Mesothelial cell of epicardium (in vitro differentiated cells): ENCODE measurements at places on chromosomes 7 and 10.

DNA sequence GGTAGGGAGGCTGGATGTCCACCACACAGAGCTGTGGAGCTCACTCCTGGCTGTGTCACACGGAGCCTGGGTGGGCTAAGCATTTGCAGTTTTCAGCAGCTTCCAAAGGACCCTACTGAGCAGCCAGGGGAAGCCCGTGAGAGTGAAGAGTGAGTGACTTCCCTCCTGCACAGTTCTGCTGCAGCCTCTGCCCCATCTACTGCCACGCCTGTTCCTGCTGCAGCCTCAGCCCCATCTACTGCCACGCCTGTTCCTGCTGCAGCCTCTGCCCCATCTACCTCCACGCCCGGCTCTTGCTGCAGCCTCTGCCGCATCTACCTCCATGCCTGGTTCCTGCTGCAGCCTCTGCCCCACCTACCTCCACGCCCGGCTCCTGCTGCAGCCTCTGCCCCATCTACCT lies 12.2 kb downstream of the ADAM8 start:
- H3K4me3 ChIP-seq: no peak overlapping the region
- peaks cover 11% of the 10 kb centered on the region for H3K27me3 ChIP-seq
- H3K4me1 ChIP-seq: peaks cover 2% of the 10 kb centered on the region
- H3K27ac ChIP-seq: no peak overlapping the region
- no peak for DNase-seq

DNA sequence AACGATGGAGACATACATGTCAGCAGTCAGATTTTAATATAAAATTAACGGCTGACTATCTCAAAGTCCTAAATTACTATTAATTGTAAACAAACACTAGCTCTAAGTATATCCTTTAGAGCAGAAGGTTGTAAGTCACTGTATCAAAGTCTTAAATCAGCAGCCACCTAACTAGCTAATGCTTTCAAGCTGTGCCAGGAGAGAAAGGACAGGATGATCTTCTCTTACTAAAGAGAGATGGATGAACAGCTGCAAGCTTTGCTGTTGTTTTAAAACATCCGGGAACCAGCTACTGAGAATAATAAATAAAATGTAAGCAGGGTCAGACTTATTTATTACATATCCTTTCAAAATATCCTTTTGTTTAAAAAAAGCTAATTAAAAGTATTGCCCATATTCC lies 24.0 kb upstream of the ABLIM1 start:
- H3K27me3 ChIP-seq: no peaks in the 10 kb centered on the region
- peak overlapping the region; percentile 82 for H3K27ac ChIP-seq
- H3K4me1 ChIP-seq: peaks cover 52% of the 10 kb centered on the region

GRCh38 chr7:76386691-76387260 lies 22.7 kb downstream of the SSC4D start:
- H3K36me3 ChIP-seq: peaks cover 2% of the 10 kb centered on the region
- H3K4me1 ChIP-seq: no peaks in the 10 kb centered on the region
- no peak overlapping the region for H3K27ac ChIP-seq
- no peak overlapping the region for H3K4me3 ChIP-seq
- no peak for DNase-seq
- no peaks in the 10 kb centered on the region for H3K27me3 ChIP-seq

GRCh38 chr10:110978204-110978603 lies 58.8 kb downstream of the SHOC2 start:
- no peak overlapping the region for H3K4me3 ChIP-seq
- peaks cover 28% of the 10 kb centered on the region for H3K36me3 ChIP-seq
- no peaks in the 10 kb centered on the region for H3K4me1 ChIP-seq

DNA sequence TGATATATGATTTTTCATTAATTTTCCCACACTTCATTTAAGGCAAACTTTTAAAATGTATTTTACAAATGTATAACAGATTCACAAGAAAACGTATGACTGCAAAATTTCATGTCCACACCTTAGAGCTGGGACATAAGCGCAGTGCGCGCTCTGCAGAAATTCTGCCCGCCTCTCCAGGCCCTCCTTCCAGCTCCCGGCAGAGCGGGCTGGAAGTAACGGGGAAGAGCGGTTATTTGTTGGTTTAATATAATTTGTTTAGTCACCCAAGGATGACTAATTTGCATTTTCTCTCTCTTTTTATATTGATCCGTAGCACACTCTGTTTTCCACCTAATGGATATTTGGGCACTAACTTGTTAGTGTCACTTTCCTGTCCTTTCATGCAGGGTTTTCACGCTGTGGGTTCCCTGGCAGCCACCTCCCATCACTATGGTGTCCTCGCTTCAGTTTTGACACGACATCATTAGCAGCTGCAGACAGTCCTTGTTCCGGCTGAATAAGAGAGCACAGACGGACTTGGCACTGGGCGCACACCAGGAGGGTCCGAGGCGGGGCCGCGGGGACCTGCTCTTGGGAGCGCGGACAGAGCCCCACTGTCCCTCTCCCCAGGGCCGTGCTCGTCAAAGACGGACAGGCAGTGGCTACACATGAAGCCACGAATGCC lies 129.2 kb upstream of the SEC61G start:
- H3K36me3 ChIP-seq: no peaks in the 10 kb centered on the region
- no peak for DNase-seq
- H3K4me1 ChIP-seq: peaks cover 6% of the 10 kb centered on the region
- H3K27me3 ChIP-seq: peaks cover 31% of the 10 kb centered on the region
- no peak overlapping the region for H3K27ac ChIP-seq

DNA sequence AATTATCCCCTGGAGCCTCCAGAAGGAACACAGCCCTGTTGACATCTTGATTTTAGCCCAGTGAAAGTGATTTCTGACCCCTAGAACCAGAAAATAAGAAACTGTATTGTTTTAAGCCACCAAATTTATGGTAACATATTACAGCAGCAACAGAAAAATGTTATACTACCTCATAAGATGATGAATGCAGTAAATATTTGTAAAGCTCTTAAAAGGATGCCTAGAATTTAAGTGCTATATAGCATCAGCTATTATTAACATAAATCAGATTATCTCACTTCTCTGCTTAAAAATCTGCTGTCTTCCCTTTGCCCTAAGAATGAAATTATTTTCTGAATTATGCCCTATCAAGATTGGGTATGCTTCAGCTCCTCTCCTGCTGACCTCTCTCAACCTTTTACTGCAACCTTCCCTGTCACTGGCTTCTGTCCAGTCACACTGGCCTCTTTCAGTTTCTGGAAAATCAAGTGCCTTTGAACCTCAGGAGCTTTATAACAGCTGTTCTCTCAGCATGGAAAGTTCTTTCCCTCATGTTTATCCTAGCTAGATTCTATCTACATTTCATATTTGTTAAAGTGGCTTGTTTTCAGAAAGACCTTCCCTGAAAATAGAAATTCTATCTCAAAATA lies 78.9 kb downstream of the GPR37 start:
- DNase-seq: no peak
- H3K27ac ChIP-seq: no peak overlapping the region
- H3K4me1 ChIP-seq: no peaks in the 10 kb centered on the region

- H3K4me3 ChIP-seq: peak overlapping the region; percentile 78
- peak overlapping the region; percentile 88 for H3K27ac ChIP-seq
- peaks cover 6% of the 10 kb centered on the region for H3K4me1 ChIP-seq
- H3K27me3 ChIP-seq: peaks cover 5% of the 10 kb centered on the region
These were observed 48.3 kb downstream of the NPVF start for GRCh38 chr7:25179771-25180591.

DNA sequence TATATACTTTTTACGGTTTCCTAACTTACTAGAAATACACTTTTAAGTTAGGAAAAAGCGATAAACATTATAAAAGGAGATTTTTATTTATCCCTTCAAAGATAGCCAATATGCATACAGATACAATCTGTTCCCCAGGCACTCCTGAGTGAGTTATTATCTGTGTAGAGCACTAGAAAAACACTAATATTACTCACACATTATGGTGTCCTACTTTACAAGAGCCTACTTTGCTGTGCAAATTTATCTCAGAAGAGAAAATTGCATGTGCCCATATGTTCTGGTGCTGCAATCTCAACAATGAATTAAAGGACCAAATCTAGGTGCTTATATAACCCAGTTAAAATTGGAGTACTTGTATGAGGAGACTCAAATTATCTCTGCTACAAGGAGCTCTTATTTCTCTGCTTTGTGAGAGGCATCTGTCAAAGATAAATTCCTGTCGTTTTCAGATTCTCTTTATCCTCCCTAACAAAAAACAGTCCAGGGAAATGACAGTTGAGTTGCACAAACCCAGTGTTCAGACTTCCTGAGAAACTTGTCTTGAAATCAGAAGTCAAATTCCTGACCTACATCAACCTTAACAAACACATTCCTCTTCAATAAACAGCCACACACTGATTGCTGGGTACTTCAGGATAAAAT lies 28.9 kb downstream of the CPA1 start:
- no peaks in the 10 kb centered on the region for H3K36me3 ChIP-seq
- H3K27me3 ChIP-seq: no peaks in the 10 kb centered on the region
- H3K4me3 ChIP-seq: no peak overlapping the region
- H3K4me1 ChIP-seq: peaks cover 67% of the 10 kb centered on the region

DNA sequence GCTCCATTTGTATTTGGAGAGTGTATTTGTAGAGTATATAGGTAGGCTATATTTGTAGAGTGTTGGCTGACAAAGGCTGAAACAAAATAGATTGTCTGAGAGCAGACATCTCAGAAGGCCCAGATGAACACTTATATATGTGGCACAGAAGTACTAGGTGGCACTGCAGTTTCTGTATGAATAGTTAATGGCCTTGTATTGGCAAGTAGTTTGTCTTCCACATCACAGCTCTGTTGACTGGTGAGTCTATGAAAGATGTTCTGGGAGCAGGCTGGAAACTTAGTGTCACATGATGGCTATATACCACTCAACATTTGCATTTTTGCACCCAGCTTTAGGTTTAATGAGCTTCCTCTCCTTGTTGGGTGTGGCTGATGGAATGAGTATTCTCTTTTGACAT lies 51.9 kb downstream of the CCNY start:
- H3K27me3 ChIP-seq: no peaks in the 10 kb centered on the region
- peaks cover 11% of the 10 kb centered on the region for H3K36me3 ChIP-seq
- no peak overlapping the region for H3K4me3 ChIP-seq
- H3K4me1 ChIP-seq: peaks cover 33% of the 10 kb centered on the region
- H3K27ac ChIP-seq: peak overlapping the region; percentile 48

DNA sequence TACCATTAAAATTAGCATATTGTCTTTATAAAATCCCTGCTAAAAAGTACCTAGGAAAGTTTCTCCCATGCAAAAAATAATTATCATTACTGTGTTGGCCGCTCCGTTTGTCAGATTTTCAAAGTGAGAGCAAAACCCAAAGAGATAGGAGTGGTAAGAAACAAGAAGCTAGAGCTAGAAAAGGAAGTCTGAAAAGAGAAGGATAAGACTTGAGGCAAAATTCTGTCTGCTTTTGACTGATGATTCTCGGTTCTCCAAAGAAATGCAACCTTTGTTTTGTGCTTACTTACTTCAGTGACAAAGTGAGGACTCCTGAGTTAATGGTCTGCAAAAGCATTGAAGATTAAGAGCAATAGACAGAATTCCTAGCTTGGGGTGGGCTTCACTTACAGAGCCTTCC lies 33.3 kb upstream of the CAPZA2 start:
- peaks cover 9% of the 10 kb centered on the region for H3K4me1 ChIP-seq
- peak overlapping the region; percentile 28 for H3K27ac ChIP-seq
- peaks cover 4% of the 10 kb centered on the region for H3K36me3 ChIP-seq
- no peaks in the 10 kb centered on the region for H3K27me3 ChIP-seq
- no peak for DNase-seq

DNA sequence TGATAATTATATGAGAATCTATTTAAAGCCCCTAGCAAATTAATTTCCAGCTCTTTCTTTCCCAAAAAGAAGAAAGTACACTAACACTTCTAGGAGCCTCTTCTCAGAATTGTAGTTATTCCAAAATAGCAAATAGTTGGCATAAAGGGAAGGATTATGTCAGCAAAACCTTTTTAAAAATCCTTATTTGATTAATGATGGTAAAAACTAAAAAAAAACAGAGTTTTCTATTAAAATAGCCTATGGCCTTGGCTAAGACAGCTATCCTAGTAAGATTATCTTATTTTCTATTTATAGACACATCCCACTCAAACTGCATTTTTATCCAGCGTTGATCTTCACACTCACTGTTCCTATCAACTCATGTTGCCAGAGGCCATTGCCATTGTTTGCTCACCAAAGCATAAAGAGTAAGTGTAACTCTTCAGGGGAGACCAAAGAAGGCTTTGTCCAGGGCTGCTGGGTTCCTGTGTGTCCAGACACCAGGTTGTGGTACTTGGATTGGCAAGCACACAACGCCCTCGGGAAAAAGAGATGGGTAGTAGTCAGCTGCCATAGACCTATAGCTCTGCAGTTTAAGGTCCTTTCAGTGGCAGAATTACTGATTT lies 31.5 kb downstream of the ACTA2 start:
- no peak for DNase-seq
- H3K36me3 ChIP-seq: no peaks in the 10 kb centered on the region
- peaks cover 30% of the 10 kb centered on the region for H3K4me1 ChIP-seq

GRCh38 chr10:49144058-49144720 lies 10.4 kb upstream of the FAM170B start:
- DNase-seq: no peak
- no peaks in the 10 kb centered on the region for H3K36me3 ChIP-seq
- no peaks in the 10 kb centered on the region for H3K4me1 ChIP-seq
- H3K27ac ChIP-seq: no peak overlapping the region

DNA sequence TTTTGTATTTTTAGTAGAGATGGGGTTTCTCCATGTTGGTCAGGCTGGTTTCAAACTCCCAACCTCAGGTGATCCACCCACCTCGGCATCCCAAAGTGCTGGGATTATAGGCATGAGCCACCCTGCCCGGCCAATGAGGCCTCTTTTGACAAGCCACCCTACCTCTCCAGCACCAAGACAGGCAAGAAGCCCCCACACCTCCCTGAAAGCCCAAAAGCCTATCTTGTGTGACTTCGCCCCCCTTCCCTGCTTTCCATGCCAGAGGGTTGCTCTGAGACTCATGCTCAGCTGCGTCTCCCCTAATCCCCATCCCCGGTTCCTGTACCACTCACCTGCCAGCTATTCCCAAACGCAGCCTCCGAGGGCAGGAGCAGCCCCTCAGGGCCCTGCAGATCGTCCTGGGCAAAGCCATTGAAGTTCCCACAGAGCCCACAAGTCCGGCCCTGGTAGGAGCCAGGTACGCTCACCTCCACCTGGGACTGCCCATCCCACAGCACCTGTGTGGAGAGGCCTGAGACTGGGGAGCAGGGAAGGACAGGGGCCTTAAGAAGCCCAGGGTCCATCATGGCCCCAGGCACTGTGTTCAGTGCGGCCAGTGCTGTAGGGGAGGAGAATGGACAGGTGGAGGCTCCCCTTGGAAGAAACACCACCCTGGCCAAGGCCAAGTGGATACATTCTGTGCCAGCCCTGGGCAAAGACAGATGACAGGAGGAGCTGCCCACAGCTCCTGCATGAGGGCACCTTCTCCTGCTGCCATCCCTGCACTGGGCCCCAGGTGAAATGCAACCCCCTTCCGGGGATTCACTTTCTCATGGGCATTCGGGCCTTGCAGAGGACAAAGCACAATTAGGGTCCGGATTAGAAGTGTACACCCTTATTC lies 15.8 kb downstream of the ATP6V1F start:
- no peaks in the 10 kb centered on the region for H3K27me3 ChIP-seq
- H3K4me1 ChIP-seq: peaks cover under 1% of the 10 kb centered on the region
- DNase-seq: no peak
- H3K4me3 ChIP-seq: no peak overlapping the region
- H3K27ac ChIP-seq: no peak overlapping the region

DNA sequence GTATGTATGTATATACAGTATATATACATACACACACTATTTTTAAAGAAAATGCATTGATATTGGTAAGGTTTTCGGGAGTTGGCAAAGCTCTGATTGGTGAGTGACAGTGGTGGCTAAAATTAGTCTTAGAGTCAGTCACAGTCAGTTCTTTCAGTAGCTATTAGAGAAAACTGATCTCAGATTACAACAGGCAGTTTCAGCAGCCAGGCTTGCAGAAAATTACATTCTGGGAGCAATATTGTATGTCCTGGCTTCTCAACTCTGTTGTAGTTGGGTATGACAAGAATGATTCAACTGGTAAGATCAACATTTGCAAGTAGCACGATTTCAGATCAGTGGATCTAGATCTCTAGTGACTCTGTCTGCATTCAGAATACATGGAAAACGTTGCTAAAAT lies 897.9 kb upstream of the AUTS2 start:
- peaks cover 4% of the 10 kb centered on the region for H3K4me1 ChIP-seq
- no peak overlapping the region for H3K27ac ChIP-seq
- no peak overlapping the region for H3K4me3 ChIP-seq
- DNase-seq: no peak
